Nucleus accumbens (tissue), 56 donors: ENCODE measurements at places on chromosomes 7 and 10.

GRCh38 chr10:5953676-5954075 lies 23.7 kb downstream of the IL15RA start:
- DNase-seq, result no peak

DNA sequence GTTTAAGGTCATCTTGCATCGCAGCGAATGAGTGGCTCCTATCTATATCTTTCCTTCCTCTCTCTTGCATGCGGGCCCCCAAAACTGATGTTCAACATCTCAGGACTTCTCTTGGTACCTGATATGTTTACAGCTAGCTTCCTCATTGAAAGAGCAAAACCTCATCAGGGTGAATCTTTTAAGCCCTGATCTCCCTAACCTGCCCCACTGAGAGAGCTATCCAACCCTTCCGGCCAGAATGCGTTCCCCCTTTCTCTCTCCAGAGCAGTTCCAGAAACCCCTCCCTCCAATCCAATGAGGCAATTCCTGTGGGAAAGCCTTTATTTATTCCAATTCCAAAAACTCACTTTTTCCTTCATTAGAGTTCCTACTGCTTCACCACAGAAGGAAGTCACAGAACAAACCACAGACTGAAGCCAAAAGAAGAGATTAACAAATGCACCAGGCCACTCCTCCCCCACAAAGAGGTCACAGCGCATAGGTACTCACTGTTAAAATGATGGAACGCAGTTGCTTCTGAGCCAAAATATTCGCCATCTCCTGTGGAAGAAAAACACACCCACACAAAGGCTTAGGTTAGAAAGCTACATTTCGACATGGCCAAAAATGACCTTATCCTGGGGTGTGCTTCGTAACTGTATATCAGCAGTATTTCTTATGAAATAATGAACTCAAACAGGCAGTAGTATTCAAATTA lies 232.4 kb downstream of the ELMO1 start:
- DNase-seq, result no peak

GRCh38 chr10:119025336-119025735 lies 4.2 kb upstream of the NANOS1 start:
- DNase-seq, result no peak

DNA sequence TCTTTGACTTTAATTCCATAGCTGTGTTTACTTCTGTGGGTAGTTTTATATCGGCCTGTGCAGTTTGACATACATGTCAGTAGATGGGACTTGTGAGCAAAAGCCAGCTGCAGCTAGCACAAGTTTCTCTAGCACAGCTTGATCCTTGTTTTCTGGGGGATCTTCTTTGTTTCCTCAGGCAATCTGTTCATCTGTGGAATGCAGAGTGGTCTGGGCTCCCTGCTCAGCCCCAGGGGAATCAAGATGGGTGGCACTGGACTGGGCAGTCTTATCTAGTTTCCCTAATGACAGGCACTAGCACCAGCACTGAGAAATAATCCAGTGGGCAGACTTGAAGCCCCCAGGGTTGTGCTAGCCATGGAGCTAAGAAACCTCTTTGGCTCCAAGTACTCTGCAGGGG lies 40.8 kb downstream of the CYP2C19 start:
- no peak for DNase-seq

GRCh38 chr10:89798092-89798491 lies 96.7 kb downstream of the KIF20B start:
- no peak for DNase-seq

DNA sequence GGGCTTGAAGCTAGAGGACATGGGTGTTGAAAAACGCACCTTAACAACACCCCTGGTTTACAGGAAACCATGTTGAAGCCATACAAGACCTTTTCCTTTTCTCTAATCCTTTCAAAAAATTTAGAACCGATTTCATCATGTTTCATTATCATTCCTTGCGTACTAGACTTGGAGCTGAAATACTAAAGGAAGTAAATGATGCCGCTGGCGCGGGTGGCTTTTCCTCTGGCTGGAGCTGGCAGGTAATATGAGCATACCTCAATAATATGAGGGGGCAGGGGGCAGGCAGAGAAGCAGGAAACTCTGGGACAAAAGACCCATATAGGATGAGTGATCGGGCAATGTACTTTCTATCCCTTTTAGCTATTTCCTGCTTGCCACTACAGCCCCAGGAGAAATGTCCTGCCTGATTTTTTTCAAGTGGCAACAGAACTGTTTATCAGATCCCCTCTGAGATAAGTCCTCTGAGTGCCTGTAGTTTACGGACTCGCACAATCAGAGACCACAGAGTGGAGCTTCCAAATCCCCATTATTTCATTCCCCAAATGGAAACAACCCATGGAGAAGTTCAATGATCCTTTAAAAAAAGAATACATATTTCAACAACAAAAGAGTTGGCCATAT lies 450.1 kb downstream of the KCNMA1 start:
- DNase-seq, result no peak

- DNase-seq, result no peak
Observed at GRCh38 chr10:29141761-29142160, 147.1 kb upstream of the LYZL1 start.

- DNase-seq, result no peak
Observed at GRCh38 chr10:60914690-60915141, 29.3 kb downstream of the RHOBTB1 start.

GRCh38 chr10:33133557-33133956 lies 175.5 kb upstream of the ITGB1 start:
- no peak for DNase-seq

GRCh38 chr7:93327006-93327633 lies 95.0 kb downstream of the VPS50 start:
- no peak for DNase-seq

DNA sequence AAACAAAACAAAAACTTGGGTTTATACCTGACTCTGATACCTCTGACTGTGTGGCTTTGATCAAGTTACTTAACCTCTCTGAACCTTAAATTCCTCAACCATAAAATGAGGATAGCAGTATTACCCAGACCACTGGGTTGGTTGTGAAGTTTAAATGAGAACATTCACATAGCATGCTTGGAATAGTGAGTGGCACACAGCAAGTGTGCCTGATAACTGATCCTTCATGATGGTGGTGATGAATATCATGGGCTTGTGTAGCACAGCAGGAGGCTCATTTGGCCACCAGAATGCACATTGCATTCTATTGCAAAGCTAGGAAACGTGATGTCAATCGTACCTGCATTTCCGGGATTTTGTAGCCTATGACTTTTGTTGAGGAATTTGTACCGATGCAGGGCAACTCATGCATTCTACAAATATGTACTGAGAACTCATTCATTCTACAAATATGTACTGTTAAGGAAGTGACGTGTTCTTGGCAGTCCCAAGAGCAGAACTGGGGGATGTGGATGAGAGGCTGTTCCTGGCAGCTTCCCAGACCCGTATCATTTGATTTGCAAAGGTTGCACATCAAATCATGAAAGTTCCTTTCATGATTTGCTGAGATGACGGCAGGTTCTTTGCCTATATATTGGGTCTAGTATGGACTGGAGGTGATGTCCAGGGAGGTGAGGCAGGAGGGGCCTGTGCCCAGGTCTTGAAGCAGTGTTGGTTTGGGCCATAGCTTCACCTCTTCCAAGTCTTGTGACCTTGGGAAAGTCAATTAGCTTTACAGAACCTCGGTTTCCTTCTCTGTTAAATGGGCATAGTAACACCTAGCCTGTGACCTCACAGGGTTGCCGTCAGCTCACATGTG lies 94.6 kb upstream of the SMNDC1 start:
- DNase-seq, result no peak

DNA sequence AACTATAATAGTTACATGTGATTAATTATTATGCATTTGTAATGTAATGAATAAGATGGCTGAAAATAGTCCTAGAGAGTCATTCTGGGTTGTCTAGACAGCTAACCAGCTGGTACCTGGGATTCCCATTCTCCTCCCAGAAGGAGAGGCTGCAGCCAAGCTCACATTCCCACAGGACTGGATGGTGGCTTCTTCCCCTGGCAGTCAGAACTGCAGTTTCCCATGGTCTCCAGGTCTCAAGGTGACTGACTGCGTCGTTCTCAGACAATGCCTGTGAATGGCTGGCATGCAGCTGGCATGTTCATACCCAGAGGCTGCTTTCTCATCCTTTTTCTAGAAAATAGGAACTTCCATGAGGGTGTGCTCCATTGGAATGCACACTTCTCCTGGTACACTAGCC lies 21.3 kb downstream of the TAS2R16 start:
- DNase-seq, result no peak

GRCh38 chr7:151174246-151175046 lies 7.0 kb upstream of the GBX1 start:
- DNase-seq, result peak; percentile 3

DNA sequence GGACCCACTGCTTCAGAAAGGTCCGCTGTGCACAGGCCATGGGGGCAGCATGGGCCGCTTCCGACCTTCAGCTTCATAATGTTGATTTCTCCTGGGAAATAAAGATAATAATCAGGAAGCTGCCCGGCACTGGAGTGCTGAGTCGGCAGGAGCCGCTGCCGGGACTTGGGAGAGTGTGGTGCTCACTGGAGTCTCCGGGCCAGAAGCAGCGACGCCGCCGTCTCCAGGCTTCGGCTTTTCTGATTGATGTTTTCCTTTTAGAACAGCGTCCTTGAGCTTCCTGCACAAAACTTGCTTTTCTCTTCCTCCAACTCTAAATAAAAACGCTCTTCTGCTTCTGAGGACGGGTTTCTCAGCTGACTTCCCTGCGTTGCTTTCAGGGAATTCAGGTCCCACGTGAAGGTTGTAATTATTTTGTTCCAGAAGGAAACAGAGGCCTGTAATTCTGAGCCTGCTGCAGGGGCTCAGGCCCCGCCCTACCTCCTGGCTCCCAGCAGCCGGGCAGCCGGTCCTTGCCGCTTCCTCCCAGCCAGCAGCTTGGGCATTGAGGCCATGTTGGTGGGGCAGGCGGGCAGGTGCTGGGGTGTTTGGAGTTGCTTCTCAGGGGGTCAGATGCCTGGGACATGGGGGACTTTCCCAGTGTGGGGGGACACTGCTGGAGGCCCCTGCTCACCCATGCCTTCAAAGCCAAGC lies 14.7 kb downstream of the PWWP2B start:
- DNase-seq, result no peak

DNA sequence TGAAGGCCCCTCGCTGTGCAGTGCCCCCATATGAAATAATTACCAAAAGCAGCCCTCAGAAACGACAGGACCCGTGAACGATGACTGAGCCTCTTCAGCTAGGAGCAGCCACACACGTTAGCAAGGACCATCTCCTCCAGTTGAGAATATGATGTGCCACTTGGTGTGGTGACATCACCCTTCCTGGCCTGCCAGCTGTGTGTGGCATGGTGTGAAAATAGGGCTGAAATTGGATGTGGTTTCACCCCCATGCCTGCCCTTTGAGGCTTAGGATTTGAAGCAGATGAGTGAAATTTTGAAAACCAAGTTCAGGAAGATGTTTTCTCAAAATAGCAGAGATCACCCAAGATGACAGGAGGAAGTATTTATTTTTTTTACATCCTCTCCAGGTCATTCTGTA lies 49.1 kb upstream of the BTBD16 start:
- no peak for DNase-seq

DNA sequence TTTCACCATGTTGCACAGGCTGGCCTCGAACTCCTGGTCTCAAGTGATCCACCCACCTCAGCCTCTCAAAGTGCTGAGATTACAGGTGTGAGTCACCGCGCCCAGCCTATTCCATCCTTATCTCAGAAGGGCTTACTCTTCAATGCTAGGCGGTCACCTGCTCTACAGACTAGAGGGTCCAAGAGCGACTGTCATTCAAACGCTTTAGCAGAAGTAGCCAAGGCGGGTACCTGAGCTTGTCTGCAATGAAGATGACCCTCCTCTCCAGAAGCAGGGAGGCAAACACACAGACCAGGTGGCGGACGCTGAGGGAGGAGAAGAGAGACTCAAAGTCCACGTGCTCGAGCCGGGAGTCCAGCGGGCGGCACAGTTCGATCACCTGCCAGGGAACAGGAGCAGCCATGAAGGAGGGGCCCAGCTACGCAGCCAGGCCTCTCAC lies 65.1 kb upstream of the MKRN1 start:
- DNase-seq, result no peak

DNA sequence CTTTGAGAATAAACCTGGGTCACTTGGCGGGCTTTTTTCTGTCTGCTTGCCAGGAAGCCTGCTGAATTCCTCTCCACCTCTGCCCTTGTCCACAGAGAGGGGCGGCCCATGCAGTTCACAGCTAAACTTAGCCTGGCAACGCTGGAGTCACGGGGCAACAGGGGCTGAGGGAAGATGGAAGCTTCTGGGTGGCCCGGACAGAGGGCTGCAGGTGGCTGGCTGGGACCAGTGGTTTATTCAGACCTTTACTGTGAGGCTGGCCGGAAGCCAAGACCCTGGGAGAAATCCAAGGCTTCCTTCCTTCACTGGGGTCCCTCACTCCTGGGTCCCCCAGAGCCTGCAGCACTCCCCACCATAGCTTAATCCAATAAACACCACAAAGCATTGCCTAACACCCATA lies 17.0 kb downstream of the ITPRIP start:
- DNase-seq, result no peak

- no peak for DNase-seq
Observed at GRCh38 chr10:107477266-107477665, 312.8 kb upstream of the SORCS1 start.

- no peak for DNase-seq
Observed at GRCh38 chr7:14850039-14850438, 52.5 kb downstream of the DGKB start.

- peak; percentile 35 for DNase-seq
Observed at GRCh38 chr7:104231054-104232046, 23.5 kb upstream of the ORC5 start.

- no peak for DNase-seq
Observed at GRCh38 chr7:73901823-73902597, 41.1 kb downstream of the TMEM270 start.

DNA sequence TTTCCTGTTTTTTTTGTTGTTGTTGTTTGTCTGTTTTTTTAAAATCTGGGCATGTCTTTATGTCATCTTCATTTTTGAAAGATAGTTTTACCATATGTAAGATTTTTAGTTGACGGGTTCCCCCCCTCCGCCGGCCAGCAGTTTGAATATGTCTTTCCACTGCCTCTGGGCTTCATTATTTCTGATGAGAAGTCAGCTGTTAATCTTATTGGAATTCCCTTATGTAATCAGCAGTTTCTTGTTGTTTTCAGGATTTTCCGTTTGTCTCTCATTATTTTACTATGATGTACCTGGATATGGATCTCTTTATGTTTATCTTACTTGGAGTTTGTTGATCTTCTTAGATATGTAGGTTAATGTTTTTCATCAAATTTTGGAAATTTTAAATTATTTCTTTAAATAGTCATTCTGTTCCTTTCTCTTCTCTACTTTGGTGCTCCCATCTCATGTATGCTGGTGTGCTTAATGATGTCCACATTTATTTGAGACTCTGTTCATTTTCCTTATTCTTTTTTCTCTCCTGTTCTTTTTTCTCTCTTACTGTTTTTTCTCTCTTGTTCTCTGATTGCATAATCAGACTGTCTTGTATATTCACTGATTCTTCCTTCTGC lies 9.7 kb downstream of the EXOC6 start:
- no peak for DNase-seq

GRCh38 chr10:85490431-85490830 lies 876.2 kb downstream of the GRID1 start:
- DNase-seq, result no peak

GRCh38 chr7:108370616-108371015 lies 85.6 kb downstream of the NRCAM start:
- no peak for DNase-seq
